ENCODE measurements at places on chromosomes 7 and 10.

- no peak for DNase-seq
These were observed 123.6 kb downstream of the UBE2H start for GRCh38 chr7:129828989-129829736.

DNA sequence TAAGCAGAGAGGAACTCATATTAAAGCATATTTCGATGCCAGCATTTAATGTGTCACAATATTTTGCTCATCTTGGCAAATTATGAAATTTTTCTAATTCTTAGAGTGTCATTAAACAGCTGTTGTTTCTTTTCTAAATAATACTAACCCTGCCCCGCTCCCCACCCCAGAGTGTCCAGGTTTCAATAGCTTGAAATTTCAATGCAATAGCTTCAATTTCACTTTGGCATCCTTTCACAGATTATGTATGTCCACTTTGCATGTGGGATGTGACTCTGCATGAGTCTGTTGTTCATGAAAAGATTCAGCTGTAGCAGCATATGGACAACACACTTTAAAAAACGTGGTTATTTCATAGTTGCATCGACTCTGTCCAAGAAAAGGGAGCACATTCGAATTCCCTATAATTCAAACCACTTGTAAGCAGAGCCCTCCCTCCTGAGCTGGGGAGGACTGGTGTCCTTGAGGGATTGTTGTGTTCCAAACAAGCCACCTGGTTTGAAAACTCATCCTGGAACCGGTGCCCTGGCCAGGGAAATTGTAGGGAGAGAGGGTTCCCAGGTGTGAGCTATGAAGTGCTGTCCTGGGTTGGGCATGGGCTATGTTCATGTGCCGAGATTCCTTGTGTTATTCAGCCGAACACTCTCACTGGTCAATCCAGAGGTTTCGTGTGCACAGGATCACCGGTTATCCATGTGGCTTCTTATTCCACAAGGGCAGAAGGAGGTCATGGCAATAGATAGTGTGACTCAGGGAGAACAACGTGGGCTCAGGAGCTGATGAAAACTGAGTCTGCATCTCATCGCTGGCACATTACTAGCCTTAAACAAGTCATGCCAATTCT, 64.6 kb upstream of the CREB5 start:
- DNase-seq: peak; percentile 9

- peak; percentile 78 for DNase-seq
These were observed 98.9 kb downstream of the LHPP start for GRCh38 chr10:124560377-124561105.

GRCh38 chr10:131824371-131825149, 76.2 kb upstream of the PPP2R2D start:
- no peak for DNase-seq

- no peak for DNase-seq
These were observed 25.5 kb downstream of the PHF14 start for GRCh38 chr7:10998996-10999757.

- DNase-seq: no peak
These were observed 5.8 kb upstream of the IL2RA start for GRCh38 chr10:6068006-6068405.

DNA sequence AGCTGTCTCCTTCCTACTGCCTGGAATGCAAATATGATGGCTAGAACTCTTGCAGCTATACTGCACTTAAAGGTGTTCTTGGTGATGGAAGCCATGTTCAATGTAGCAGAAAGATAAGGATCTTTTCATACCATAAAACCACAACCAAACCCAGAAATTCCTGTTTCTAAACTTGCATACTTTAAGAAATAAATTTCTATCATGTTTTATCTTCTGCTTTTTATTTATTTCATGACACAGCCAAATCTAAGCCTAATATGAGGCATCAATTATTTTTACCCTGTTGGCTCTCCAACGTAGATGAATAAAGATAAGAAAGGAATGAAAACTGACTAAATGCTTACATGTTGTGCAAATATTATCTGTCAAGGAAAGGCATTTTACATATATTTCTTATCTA, 224.1 kb downstream of the DOCK4 start:
- DNase-seq: peak; percentile 4

DNA sequence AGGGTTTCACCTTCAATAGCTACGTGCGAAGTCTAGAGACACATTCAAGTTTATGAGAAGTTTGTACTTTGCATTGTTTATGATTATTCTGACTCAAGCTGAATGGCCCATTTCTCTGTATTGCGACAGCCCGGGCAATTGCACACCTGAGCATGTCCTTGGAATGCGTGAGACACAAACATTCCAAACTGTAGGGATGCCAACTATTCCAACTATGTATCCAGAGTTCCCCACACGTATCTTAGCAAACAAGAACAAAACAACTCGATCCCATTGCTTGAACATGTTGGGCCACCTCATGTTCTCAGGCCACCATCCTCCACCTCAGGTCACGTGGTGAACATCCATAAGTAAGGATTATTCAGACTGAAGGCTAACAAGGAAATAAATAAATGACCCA, 51.4 kb upstream of the EGFR start:
- DNase-seq: peak; percentile 9
